ENCODE measurements at places on chromosomes 5 and 9.

DNA sequence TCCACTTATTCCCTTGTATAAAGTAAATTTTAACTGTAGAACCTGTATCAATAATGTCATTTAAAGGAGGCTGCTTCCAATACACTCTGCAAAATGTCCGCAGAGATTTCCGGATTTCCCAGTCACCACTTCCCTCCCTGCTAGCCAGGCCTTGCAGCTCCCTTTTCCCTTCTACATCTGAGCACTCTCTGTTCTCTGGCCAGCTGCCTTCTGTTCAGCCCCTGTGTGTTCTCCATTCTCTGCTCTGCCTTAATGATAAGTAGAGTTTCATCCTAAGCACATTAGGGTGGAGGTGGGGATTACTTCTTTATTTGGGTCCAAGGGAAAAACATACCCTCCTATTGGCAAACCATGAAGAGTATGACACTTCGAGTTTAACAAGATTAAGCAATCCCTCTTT lies 719.6 kb upstream of the WWC1 start:
- no peak for DNase-seq

- peak; percentile 46 for DNase-seq
Measured at GRCh38 chr9:131747352-131747751, 7.5 kb upstream of the RAPGEF1 start.

DNA sequence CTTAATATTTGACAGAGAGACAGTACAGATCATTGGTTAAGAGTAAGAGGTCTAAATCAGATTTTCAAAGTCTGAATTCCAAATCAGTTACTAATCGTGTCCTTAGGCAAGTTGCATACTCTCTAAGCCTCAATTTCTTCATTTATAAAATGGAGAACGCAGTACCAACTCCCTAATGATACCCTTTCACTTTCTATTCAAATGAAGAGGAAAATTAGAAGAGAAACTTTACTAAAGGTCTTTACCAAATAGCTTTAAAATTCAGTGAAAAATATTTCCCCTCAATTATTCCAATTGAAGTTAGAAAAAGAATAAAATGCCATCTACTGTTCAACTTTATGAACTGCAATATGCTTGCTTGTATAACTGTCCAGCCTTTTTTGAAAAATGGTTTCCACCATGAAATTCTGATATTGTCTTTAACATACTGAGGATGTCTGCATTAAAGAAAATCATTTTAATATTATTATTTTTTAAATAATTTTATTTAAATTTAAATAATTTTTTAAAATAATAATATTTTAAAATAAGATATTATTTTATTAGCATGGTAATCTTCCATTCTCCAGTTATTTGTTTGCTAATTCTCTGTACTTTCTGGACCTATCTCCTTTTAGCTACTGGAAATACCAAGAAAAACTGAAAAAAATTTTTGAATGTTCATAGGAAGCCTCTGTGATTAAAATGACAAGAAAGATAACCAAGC lies 36.0 kb downstream of the POC5 start:
- peak; percentile 47 for DNase-seq

GRCh38 chr5:163756170-163756569 lies 250.8 kb downstream of the MAT2B start:
- no peak for DNase-seq

DNA sequence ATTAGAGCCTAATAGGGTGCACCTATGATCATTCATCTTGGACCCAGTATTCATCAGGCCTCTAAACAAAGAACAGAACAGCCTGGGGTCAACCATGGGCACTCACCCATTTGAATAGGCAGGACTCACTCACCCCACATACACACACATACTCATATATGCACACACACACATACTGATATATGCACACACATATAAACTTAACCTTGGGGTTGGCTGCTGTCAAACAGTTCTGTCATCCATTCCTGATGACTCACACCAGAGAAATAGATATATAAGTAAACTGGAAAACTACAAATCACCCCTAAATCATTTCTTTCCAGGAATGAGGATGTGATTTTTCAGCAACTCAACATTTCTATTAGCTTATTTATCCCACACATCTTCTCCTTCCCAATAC lies 51.3 kb downstream of the ARL15 start:
- no peak for DNase-seq

- no peak for DNase-seq
Measured at GRCh38 chr9:86836266-86836665, 111.0 kb downstream of the GAS1 start.

DNA sequence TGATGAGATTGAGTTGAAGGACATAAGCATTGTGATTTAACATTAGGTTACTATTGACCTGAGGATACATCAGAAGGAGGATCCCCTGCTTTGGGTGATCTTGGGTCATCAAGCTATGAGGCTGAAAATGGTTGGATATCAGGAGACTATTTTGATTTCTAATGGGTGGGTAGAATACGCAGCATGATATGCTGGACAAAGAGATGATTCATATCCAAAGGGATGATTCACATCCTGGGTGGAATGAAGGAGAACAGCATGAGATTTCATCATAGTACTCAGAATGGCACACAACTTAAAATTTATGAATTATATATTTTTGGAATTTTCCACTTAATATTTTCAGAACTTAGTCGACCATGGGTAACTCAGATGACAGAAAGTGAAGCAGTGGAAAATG lies 1759.5 kb upstream of the C9orf72 start:
- no peak for DNase-seq
